ENCODE measurements at places on chromosomes 3 and 15.

DNA sequence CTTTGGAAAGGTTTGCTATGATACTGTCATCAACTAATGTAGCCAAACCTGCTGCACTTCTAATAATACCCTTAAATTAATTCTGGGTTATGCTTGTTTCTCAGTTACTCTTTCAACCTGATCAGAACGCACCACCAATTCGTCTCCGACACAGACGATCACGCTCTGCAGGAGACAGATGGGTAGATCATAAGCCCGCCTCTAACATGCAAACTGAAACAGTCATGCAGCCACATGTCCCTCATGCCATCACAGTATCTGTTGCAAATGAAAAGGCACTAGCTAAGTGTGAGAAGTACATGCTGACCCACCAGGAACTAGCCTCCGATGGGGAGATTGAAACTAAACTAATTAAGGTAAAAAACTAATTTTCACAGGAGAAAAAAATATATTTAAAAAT, 7.9 kb upstream of the RPLP1 start:
- DNase-seq = no peak

- DNase-seq = peak; percentile 58
Measured at GRCh38 chr3:39208463-39209055, 16.2 kb upstream of the XIRP1 start.

DNA sequence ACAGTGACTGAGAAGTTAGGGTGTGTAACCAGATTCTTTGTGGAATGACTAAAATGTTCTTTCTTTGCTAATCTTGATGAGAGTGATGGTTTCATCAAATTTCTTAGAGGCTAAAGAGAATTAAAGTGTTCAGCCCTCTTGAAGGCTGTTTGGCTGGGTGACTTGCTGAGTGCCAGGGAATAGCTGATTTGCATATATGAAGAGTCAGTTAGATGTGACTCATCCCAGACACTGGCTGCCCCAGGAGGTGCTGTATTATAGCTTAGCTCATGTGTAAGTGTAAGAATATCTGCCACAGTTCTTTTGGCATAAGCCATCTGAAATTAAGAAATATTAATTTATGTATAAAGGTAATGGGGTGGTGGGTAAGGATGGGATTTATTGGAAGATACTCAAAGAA, 535.1 kb downstream of the NLGN1 start:
- peak; percentile 72 for DNase-seq

GRCh38 chr3:32083702-32084270, 22.6 kb upstream of the GPD1L start:
- DNase-seq = no peak

GRCh38 chr3:192372616-192373015, 354.7 kb downstream of the FGF12 start:
- DNase-seq = no peak

DNA sequence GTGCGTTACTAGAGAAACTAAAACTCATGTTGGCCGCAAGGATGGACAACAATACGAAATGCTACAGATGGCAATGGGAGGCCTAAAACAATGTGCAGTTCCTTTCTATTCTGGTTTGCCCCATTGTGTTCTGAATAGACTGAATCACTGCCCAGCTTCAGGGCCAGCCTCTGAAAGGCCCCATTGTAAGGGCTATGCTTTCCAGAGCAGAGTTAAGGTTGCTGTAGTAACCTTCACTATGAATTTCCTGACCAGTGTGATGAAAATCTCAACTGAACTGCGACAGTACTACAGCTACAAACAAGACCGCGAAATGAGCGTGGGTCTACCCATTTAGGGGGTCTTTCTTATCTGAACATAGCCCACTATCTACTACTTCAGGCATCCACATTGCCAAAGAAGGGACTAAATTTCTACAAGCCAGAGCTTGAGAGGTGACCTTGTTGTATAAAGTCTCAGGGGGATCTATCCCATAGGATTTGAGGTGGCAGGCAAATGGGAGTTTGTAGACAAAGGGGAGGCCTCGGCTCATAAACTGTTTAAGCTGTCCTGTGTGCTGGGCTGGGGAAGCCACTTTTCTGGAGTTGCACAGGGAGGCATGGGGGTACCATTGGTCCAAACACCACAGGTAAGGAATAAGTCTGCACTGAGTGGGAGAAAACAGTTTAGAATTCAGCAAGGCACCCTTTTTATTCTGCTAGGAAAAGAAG, 80.1 kb downstream of the MYO1E start:
- DNase-seq = no peak

GRCh38 chr15:89408372-89409183, 74.0 kb upstream of the POLG start:
- DNase-seq = no peak

- no peak for DNase-seq
Measured at GRCh38 chr15:89140595-89140994, 52.3 kb downstream of the ABHD2 start.

DNA sequence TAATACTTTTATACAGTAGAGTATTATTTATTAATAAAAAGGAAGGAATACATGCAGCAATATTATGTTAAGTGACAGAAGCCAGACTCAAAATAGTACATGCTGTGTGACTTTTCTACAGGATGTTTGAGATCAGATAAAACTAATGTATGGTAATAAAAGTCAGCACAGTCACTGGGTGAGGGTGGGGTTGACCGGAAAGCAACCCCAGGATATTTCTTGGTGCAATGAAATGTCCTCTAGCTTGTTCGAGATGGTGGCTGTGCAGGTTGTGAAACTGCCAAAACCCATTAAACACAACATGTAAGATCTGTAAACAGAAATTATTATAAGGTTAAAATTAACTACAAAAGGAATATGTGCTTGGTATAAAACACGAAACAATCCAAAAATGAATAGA, 20.8 kb upstream of the ALDH1L1 start:
- no peak for DNase-seq

DNA sequence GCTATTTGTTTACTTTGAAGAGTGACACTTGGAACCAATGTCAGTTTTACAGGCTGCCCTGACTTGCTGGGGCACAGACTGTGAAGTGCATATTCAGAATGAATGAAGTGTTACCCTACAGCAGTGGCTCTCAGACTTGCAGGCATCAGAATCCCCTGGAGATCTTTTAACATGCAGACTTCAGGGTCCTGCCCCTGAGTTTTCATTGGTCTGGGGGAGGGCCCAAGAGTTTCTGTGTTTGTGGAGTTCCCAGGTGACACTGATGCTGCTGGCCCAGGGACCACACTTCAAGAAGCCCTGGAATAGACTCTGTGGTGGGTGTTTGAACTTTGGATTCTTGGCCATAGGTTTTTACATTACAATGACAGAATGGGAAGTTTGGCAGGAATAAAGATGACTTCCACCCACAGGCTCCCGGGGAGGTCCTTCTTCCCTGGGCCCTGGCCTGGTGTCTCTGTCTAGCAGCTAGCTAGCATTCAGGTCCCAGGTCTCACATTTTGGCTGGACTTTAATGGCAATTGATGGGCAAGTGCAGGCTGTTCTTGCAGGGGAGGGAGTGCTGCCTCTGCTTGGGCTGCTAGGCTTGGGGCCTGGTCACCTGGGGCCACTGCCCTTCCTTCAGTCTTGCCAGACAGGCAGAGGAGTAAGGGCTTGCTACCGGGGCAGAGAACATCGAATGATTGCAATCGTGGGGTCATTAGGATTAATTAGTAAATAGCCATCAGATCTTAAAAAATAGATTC, 149.0 kb downstream of the APBA2 start:
- no peak for DNase-seq

DNA sequence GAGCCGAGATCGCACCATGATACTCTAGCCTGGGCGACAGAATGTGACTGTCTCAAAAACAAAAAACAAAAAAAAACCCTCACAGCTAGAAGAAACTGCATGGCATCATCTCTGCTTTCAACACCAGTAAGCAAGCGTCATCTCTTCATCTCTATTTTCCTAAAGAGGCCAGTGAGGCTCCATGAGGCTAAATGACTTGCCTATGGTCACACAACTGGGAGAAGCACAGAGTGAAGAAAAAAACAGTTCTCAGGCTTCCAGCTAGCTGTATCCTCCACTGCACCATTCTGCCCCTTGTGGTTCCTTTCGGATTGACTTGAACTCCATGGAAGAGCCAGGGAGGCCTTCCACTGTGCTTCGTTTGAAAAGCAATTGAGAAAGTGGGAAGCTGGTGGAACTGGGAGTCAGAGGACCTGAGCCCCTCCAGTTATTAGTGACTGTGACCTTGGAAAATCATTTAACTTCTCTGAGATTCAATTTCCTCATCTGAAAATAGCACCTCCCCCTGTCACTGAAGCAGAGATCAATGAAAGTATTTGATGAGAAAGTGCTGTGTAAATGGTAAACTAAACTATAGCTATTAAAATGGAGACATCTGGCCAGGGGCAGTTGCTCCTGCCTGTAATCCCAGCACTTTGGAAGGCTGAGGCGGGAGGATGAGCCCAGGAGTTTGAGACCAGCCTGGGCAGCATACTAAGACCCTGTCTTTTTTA, 32.1 kb upstream of the DENND4A start:
- peak; percentile 61 for DNase-seq

Measured in bronchial epithelial cell (primary cell).